ENCODE measurements at places on chromosomes 1 and 21.

GRCh38 chr1:116424863-116425262 lies 51.8 kb downstream of the ATP1A1 start:
- no peak for DNase-seq

- no peak for DNase-seq
Measured at GRCh38 chr1:245599371-245600174, 444.8 kb downstream of the KIF26B start.

- no peak for DNase-seq
Measured at GRCh38 chr1:238451781-238452310, 561.1 kb upstream of the ZP4 start.

DNA sequence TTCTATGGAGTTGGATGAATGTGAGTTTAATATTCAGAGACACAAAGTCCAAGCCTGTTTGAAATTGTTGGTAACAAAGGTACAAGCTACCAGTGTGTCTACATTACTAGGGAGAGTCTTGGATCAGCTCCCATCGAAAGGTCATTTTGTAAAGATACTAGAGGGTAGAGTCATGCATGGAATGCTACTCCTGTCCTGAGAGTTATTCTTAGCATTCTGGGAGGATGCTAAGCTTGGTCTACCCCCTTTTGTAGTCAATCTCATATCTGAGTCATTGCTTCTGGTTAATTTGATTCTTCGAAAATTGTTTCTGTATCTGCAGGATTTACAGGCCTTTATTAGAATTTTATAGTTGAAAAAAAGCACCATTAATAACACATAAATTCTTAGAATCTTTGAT lies 240.2 kb downstream of the ST6GALNAC3 start:
- no peak for DNase-seq

DNA sequence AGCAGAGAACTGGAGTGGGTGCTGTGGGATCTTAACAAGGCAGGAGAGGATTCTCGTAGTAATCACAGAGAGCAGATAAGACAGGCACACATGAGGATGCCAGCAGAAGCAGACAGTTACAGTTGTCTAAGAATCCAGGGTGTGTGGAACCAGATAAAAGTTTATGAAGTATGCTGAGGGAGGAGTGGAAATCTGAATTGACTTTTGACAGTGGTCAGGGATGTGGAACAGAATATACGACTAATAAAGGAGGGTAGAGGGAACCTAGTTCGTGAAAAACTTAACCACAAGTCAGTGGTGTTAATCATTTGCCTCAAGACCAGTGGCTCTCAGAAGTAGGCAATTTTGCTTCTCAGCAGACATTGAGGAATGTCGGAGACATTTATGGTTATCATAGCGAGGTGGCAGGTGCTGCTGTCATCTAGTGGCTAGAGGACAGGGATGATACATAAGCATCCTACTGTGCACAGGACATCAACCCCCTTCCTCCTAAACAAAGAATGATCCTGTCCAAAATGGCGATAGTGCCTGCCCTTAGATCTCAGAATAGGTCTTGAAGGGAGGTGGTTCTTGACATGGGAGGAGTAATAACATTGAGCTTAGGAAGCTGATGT lies 3.0 kb downstream of the LRRC8D start:
- no peak for DNase-seq

All from activated T-helper 1 cell treated with anti-CD3 and anti-CD28 coated beads, Interleukin-2, amount 50 U/mL, for 16 hours (primary cell).